ENCODE measurements at places on chromosomes 4 and X. TPM values are rescaled to one million over a fixed set of nuclear protein-coding genes. Genes with fewer than 3 reads are reported as not detected.
A peak's percentile ranks its signal among the peaks of the same experiment; 100 is the strongest.

Gene GPR119
- total RNA-seq: 0.52 TPM

Gene CT45A10
- 0.49 TPM for total RNA-seq

DNA sequence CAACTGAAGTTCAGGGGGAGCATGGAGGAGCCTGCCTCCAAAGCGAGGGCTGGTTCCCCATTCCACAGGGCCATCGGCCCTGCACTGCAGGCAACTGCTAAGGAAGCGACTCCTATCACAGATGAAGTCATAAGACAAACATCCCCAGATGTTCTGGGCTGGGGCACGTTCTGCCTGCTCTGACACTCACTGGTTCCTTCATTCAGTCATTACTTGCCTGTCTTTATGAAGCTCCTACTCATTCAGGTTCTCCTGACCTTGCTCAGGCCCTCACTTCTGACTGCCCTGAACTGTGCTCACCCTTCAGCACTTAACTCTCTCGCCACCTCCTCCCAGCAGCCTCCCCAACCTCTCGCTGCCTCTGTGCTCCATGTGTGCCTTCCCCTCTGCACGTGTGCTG, 2.5 kb upstream of the SLC2A9 start:
- no peak overlapping the region for H3K4me3 ChIP-seq
- H3K27me3 ChIP-seq: no peaks in the 10 kb centered on the region
- H3K36me3 ChIP-seq: no peaks in the 10 kb centered on the region
- peaks cover 4% of the 10 kb centered on the region for H3K4me1 ChIP-seq
- DNase-seq: no peak
- no peak overlapping the region for H3K27ac ChIP-seq

Gene MYOZ2
- not detected for total RNA-seq

GRCh38 chr4:176387571-176387970, 67.8 kb downstream of the SPCS3 start:
- H3K36me3 ChIP-seq: no peaks in the 10 kb centered on the region
- no peak for DNase-seq
- no peaks in the 10 kb centered on the region for H3K4me1 ChIP-seq
- H3K27me3 ChIP-seq: no peaks in the 10 kb centered on the region
- no peak overlapping the region for H3K4me3 ChIP-seq

GRCh38 chrX:1336948-1337779, 579 bp downstream of the IL3RA start:
- no peaks in the 10 kb centered on the region for H3K4me1 ChIP-seq
- H3K27me3 ChIP-seq: no peaks in the 10 kb centered on the region
- peak overlapping the region; percentile 54 for H3K27ac ChIP-seq
- no peaks in the 10 kb centered on the region for H3K36me3 ChIP-seq
- no peak for DNase-seq

- DNase-seq: no peak
- H3K27me3 ChIP-seq: no peaks in the 10 kb centered on the region
- H3K36me3 ChIP-seq: no peaks in the 10 kb centered on the region
- H3K4me1 ChIP-seq: no peaks in the 10 kb centered on the region
- H3K27ac ChIP-seq: no peak overlapping the region
Measured at GRCh38 chrX:148271263-148271662, 229.2 kb upstream of the AFF2 start.

DNA sequence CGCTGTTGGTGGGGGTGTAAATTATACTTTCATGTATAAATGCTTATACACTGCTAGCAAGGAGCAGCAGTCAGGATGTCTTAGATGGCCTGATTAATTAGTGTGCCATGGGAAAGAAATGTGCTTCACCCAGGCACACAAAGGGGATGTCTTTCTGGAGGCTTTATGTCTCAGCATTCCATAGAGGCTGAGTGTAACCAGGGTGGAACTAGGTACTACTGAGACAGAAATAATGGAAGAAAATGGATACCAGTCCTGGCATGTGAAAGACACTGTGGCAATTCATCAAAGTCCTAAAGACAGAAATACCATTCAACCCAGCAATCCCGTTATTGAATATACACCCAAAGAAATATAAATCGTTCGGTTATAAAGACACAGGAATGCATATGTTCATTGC, 52.5 kb downstream of the PF4 start:
- H3K36me3 ChIP-seq: no peaks in the 10 kb centered on the region
- no peaks in the 10 kb centered on the region for H3K27me3 ChIP-seq
- H3K4me1 ChIP-seq: no peaks in the 10 kb centered on the region
- no peak overlapping the region for H3K27ac ChIP-seq

Data from colonic mucosa (tissue), 4 donors.